ENCODE measurements at places on chromosomes 4 and X. TPM values are rescaled to one million over a fixed set of nuclear protein-coding genes. Genes with fewer than 3 reads are reported as not detected.

DNA sequence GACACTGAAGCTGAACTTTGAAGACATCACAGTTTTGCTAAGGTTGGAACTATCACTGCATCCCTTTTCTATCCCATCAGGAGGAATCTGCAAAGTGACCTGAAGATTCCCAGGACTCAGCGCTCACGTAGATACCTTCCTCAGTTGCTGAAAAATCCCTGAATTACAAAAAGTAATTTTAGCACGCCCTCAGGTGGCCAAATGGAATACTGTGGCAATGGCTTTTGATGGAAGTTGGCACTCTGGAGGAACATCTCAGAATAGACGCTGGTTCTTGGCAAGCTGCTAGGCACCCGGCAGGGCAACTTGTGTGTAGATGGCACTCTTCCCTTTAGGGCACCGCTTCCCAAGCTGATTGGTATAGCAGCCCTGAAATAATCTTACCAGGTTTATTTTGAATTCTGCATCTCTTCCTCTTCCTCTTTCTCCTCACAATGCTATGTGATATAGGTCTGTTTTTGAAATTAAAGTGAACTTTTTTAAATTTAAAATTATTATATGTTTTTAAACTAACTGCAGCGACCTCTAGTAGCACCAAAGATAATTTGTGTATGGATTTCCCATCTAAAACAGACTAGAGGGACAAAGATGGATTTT is 16.3 kb upstream of the ESX1 start:
- peak; percentile 66 for DNase-seq
- no peaks in the 10 kb centered on the region for H3K36me3 ChIP-seq
- H3K4me3 ChIP-seq, result no peak overlapping the region

TGIF2LX gene
- total RNA-seq, result not detected

MYL5 gene
- 50.5 TPM for total RNA-seq

TASL gene
- total RNA-seq, result 1.5 TPM

GRCh38 chr4:1244081-1244977 is 4.6 kb downstream of the CTBP1 start:
- DNase-seq, result no peak
- no peak overlapping the region for H3K27ac ChIP-seq
- H3K4me3 ChIP-seq, result no peak overlapping the region
- no peaks in the 10 kb centered on the region for H3K36me3 ChIP-seq

DNA sequence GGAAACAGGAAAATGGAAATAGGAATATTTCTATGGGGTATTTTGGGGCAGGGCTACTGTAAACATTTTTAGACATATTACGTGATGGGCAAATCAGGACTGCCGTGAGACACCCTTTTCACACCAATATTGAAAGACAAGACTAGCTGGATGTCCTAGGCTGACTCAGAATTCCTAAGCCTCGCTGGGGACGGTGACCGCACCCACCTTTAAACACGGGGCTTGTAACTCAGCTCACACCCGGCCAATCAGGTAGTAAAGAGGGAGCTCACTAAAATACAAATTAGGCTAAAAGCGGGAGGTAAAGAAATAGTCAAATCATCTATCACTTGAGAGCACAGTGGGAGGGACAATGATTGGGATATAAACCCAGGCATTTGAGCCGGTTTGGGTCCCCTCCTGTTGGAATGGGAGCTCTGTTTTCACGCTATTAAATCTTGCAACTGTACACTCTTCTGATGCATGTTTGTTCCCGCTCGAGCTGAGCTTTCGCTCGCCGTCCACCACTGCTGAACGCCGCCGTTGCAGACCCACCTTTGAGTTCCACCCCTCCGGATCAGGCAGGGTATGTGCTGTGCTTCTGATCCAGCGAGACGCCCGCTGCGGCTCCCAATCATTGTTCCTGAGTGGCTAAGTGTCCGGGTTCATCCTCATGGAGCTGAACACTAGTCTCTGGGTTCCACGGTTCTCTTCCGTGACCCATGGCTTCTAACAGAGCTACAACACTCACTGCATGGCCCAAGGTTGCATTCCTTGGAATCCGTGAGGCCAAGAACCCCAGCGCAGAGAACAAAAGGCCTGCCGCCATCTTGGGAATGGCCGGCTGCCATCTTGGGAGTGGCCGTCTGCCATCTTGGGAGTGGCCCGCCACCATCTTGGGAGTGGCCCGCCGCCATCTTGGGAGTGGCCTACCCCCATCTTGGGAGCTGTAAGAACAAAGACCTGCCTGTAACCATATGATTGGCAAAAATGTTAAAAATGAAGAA is 152.6 kb downstream of the CRLF2 start:
- no peak overlapping the region for H3K27ac ChIP-seq
- H3K36me3 ChIP-seq, result no peaks in the 10 kb centered on the region
- DNase-seq, result no peak
- H3K4me1 ChIP-seq, result no peaks in the 10 kb centered on the region
- H3K27me3 ChIP-seq, result no peaks in the 10 kb centered on the region
- no peak overlapping the region for H3K4me3 ChIP-seq

- peaks cover 4% of the 10 kb centered on the region for H3K4me1 ChIP-seq
- H3K4me3 ChIP-seq, result no peak overlapping the region
- no peaks in the 10 kb centered on the region for H3K36me3 ChIP-seq
These were observed 5.4 kb downstream of the SCARB2 start for GRCh38 chr4:76208005-76208765.

- DNase-seq, result no peak
- no peak overlapping the region for H3K27ac ChIP-seq
- no peaks in the 10 kb centered on the region for H3K27me3 ChIP-seq
- H3K36me3 ChIP-seq, result no peaks in the 10 kb centered on the region
These were observed 4.1 kb downstream of the PCDH7 start for GRCh38 chr4:30724247-30724646.

HMX1 gene
- not detected for total RNA-seq

GRCh38 chr4:132071815-132072214 is 1077.3 kb upstream of the PCDH10 start:
- H3K27ac ChIP-seq, result no peak overlapping the region
- DNase-seq, result no peak
- no peaks in the 10 kb centered on the region for H3K36me3 ChIP-seq

DNA sequence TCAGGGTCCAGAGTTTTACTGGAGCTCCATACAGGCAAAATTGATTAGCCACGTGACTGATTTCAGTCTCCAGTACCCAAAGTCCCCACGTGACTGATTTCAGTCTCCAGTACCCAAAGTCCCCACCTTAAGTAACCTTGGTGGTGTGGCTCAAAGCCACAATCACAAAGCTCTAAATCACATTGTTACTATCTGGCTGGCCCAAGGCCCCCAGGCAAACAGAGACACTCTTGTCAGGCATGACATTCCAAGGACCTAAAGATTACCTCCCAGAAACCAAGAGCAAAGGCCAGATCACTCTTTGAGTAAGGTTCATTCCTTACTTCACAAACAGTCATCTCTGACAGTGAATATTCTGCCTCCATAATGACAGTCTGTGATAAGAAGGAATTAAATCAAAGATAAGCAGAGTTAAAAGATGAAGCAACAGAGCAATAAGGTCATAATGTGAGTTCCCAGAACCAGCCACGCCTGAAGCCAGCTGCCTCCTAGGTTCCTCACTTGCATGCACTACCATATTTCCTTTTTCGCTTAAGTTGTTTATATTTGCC is 78.5 kb downstream of the ANXA3 start:
- H3K27ac ChIP-seq, result no peak overlapping the region
- H3K4me1 ChIP-seq, result peaks cover 5% of the 10 kb centered on the region
- no peak overlapping the region for H3K4me3 ChIP-seq
- H3K27me3 ChIP-seq, result no peaks in the 10 kb centered on the region
- no peaks in the 10 kb centered on the region for H3K36me3 ChIP-seq

- no peaks in the 10 kb centered on the region for H3K27me3 ChIP-seq
- H3K36me3 ChIP-seq, result no peaks in the 10 kb centered on the region
- H3K4me1 ChIP-seq, result no peaks in the 10 kb centered on the region
- no peak overlapping the region for H3K27ac ChIP-seq
- H3K4me3 ChIP-seq, result no peak overlapping the region
- no peak for DNase-seq
These were observed 427.9 kb downstream of the SPRY1 start for GRCh38 chr4:123824524-123824923.

GABRA4 gene
- total RNA-seq, result not detected

GRCh38 chrX:135275973-135276372 is 24.1 kb downstream of the ETDA start:
- no peaks in the 10 kb centered on the region for H3K36me3 ChIP-seq
- no peak overlapping the region for H3K4me3 ChIP-seq
- H3K4me1 ChIP-seq, result no peaks in the 10 kb centered on the region
- no peaks in the 10 kb centered on the region for H3K27me3 ChIP-seq

DNA sequence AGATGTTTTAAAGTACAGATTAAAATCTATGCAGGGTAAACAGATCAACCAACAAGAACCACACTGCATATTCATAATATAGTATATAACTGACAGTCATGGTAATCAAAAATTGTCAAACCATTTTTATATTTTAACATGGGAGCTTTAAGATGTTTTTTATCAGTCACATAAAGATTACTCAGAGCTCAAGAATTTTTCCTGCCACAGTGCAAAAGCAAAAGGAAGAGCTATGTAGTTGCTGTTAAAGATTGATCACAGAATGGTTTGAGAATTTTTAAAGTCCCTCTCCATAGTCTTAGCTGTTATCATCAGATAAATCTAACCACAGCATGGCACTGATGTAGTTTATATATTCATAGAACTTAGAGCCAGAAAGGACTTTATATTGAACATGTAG is 8.5 kb downstream of the RAB9B start:
- H3K27ac ChIP-seq, result no peak overlapping the region
- H3K36me3 ChIP-seq, result no peaks in the 10 kb centered on the region
- H3K4me1 ChIP-seq, result no peaks in the 10 kb centered on the region
- H3K27me3 ChIP-seq, result no peaks in the 10 kb centered on the region
- DNase-seq, result no peak

DNA sequence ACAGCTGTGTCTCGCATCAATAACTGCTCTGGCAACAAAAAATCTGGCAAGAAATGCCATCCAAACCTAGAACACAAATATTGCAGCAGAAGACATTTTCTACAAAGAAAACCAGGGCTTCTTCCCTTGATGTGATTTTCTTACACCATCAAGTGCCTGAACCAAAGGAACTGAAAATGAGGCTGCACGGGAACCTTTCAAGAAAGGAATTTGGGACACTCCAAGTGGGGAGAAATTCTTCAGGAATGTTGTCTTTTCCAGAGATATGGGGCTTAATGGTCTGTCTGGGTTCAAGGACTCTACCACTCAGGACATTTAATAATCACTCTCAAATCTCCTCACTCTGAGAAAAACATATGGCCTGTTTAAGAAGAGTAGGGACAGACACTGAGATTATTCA is 57.6 kb downstream of the PRDM5 start:
- no peaks in the 10 kb centered on the region for H3K36me3 ChIP-seq
- no peak overlapping the region for H3K4me3 ChIP-seq
- no peaks in the 10 kb centered on the region for H3K27me3 ChIP-seq

- no peaks in the 10 kb centered on the region for H3K4me1 ChIP-seq
- H3K4me3 ChIP-seq, result peak overlapping the region; percentile 18
- H3K27ac ChIP-seq, result no peak overlapping the region
- H3K27me3 ChIP-seq, result no peaks in the 10 kb centered on the region
These were observed 1447.2 kb downstream of the FSTL5 start for GRCh38 chr4:160716551-160716950.

IL1RAPL1 gene
- total RNA-seq, result not detected

DNA sequence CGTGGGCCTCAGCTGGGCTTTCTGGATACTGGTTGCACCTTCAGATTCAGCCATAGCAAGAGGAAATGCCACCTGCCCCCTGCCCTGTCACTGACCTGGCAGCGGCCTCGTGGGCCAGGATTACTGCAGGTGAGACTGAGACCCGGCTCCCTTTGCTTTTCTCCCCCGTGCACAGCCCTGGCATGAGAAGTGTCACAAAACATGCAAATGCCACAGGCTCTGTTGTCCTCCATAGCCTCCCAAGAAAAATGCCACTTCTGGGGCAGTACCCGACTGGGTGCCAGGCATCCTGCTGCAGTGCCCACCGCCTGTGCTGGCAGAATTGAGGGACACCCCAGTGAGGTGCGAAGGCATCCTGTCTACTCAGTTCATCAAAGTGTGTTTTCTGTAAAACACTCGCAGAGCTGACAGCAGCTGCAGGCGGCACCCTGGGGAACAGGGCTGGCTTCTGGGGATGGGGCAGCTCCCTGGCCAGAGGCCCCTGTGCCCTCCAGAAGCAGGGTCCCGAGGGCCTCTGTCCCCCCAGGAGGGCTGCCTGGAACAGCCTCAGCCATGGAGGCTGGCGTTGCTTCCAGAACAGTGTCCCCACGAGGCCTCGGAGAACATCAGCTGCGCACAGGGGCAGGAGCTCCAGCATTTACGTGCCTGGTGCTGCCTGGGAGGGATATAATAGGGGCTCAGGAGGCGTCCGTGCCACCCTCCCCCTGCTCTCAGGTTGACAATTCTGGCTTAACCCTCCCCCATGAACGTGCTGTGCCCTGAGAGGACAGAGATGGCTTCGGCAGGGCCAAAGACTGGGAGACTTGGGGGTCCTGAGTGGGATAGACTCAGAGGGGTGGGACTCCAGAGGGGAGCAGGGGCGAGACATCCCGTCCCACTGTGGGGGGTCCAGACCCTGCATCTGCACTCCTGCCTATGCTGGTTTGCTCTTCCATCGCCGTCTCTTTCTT is 99.5 kb upstream of the NKX1-1 start:
- no peaks in the 10 kb centered on the region for H3K36me3 ChIP-seq
- no peaks in the 10 kb centered on the region for H3K4me1 ChIP-seq
- DNase-seq, result no peak
- no peak overlapping the region for H3K4me3 ChIP-seq
- no peaks in the 10 kb centered on the region for H3K27me3 ChIP-seq
- H3K27ac ChIP-seq, result no peak overlapping the region

- DNase-seq, result no peak
- no peak overlapping the region for H3K27ac ChIP-seq
- H3K27me3 ChIP-seq, result no peaks in the 10 kb centered on the region
- H3K4me1 ChIP-seq, result no peaks in the 10 kb centered on the region
- H3K36me3 ChIP-seq, result no peaks in the 10 kb centered on the region
These were observed 41.3 kb downstream of the ATG4A start for GRCh38 chrX:108132876-108133275.

- H3K4me1 ChIP-seq, result no peaks in the 10 kb centered on the region
- H3K36me3 ChIP-seq, result no peaks in the 10 kb centered on the region
- no peaks in the 10 kb centered on the region for H3K27me3 ChIP-seq
- H3K27ac ChIP-seq, result no peak overlapping the region
- H3K4me3 ChIP-seq, result no peak overlapping the region
These were observed 97.0 kb downstream of the AFAP1 start for GRCh38 chr4:7842384-7843279.

DNA sequence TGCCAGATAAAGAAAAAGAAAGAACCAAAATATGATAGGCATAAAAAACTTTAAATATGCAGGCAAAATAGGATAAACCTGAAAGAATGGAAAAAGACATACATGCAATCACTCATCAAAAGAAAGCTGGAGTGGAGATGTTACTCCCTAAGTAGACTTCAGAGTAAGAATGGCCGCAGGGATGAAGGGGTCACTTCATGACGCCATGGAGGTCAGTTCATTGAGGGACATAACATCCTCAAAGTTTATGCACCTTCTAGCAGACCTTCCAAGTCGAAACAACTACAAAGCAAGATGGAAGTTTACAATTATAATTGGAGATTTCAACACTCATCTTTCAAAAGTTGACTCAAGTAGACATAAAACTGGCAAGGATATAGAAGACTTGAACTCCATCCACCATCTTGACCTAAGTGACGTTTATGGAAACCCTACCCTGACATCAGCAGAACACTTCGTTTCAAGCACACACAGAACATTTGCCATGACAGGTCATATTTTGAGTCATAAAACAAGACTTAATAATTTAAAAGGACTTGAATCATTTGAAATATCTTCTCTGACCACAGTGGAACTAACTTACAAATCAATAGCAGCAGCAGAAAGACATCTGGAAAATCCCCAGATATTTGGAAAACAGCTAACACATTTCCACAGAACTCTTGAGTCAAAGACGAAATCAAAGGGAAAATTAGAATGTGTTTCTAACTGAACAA is 106.0 kb upstream of the LRPAP1 start:
- no peaks in the 10 kb centered on the region for H3K4me1 ChIP-seq
- no peak overlapping the region for H3K27ac ChIP-seq
- no peaks in the 10 kb centered on the region for H3K27me3 ChIP-seq
- no peaks in the 10 kb centered on the region for H3K36me3 ChIP-seq
- no peak for DNase-seq
- no peak overlapping the region for H3K4me3 ChIP-seq
